Sigmoid colon (tissue), 7 donors: ENCODE measurements at places on chromosomes 16 and 17.

DNA sequence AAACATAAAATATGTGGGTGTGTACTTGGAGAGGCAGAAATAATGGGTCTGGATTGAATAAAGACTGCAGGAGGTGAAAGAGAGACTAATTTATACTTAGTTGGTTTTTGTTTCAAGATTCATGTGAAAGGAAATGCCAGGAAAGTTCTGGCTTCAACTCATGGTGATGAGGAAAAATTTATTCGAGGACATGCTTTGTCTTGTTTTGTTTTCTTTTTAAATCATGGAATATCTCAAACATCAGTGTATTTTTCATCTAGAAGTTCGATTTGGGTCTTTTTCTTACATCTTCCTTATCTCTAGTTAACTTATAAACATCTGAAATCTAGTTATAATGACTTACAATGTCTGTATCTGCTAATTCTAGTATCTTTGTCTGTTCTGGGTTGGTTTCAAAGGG, 115.1 kb downstream of the CDK5R1 start:
- H3K27me3 ChIP-seq, result no peaks in the 10 kb centered on the region
- no peak overlapping the region for H3K4me3 ChIP-seq
- no peak overlapping the region for H3K27ac ChIP-seq

GRCh38 chr16:85390511-85391174, 222.5 kb upstream of the GSE1 start:
- peak overlapping the region; percentile 81 for H3K27ac ChIP-seq
- DNase-seq, result peak; percentile 96
- no peaks in the 10 kb centered on the region for H3K27me3 ChIP-seq
- no peak overlapping the region for H3K4me3 ChIP-seq

DNA sequence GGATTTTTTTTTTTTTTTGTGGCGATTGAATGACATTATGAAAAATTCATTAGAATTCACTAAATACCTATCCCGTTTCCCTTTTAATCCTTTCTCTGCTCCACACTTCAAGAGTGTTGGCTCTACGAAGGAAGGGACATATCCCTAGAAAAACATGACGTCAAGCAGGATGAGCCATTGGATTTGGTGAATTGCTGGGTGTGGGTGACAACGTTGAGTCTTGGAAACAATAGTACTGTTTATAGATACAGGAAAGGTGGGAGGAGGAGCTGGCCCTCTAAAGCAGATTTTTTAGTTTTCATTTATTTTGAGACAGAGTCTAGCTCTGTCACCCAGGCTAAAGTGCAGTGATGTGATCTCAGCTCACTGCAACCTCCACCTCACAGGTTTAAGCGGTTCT, 167.6 kb upstream of the FAM20A start:
- H3K4me3 ChIP-seq, result no peak overlapping the region
- no peak overlapping the region for H3K27ac ChIP-seq
- H3K4me1 ChIP-seq, result no peaks in the 10 kb centered on the region
- H3K27me3 ChIP-seq, result no peaks in the 10 kb centered on the region
- DNase-seq, result no peak

DNA sequence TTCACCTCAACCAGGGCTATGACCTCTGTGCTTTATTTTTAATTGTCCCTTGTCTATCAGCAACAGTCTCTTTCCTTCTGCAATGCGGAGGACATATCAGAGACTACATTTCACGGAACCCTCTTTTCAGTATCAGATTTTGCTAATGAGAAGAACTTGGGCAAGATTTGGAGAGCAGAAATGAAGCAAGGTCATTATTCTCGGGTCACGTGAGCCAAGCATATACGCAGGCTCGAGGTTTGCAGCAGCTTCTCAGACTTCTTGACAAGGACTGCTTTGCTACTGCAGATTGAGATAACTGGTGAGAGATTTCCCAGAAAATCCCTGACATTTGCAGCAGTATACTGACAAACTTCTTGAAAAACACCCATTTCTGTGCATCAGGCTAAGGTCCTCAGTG, 30.4 kb downstream of the ABCA10 start:
- DNase-seq, result no peak
- no peaks in the 10 kb centered on the region for H3K27me3 ChIP-seq
- H3K36me3 ChIP-seq, result no peaks in the 10 kb centered on the region
- no peak overlapping the region for H3K27ac ChIP-seq
- no peak overlapping the region for H3K4me3 ChIP-seq
